ENCODE measurements at places on chromosomes 6 and 20. TPM values are rescaled to one million over a fixed set of nuclear protein-coding genes. Genes with fewer than 3 reads are reported as not detected.

TRAPPC3L gene
- polyA plus RNA-seq = 0.18 TPM

ADAM33 gene
- polyA plus RNA-seq = 30.5 TPM

LY6G6C gene
- 0.18 TPM for polyA plus RNA-seq

SLC22A16 gene
- polyA plus RNA-seq = not detected

HLA-DPB1 gene
- 35.9 TPM for polyA plus RNA-seq

RAD21L1 gene
- not detected for polyA plus RNA-seq

TNFAIP3 gene
- 6.0 TPM for polyA plus RNA-seq

RIMS1 gene
- 0.02 TPM for polyA plus RNA-seq

HDGFL1 gene
- not detected for polyA plus RNA-seq
